ENCODE measurements at places on chromosomes 2 and 18.
A peak's percentile ranks its signal among the peaks of the same experiment; 100 is the strongest.

- DNase-seq, result no peak
Observed at GRCh38 chr2:149908726-149909683, 321.4 kb upstream of the MMADHC start.

DNA sequence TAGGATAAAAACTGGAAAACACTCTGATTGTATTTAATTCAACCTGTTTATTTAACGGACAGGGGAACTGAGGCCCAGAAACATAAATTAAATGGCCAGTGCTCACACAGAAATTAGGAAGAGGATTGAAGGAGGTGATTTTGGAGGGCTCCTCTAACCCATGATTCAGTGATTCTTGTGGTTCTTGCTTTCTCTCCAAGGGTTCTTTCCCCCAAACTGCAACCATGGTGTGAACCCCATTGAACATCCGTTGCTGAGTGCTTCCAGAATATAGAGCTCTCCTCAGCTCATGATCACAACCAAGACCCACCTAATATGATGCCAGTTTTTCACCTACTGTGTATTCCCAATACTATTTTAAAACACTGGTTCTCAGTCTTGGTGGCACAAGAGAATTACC lies 41.4 kb downstream of the BMP10 start:
- no peak for DNase-seq

DNA sequence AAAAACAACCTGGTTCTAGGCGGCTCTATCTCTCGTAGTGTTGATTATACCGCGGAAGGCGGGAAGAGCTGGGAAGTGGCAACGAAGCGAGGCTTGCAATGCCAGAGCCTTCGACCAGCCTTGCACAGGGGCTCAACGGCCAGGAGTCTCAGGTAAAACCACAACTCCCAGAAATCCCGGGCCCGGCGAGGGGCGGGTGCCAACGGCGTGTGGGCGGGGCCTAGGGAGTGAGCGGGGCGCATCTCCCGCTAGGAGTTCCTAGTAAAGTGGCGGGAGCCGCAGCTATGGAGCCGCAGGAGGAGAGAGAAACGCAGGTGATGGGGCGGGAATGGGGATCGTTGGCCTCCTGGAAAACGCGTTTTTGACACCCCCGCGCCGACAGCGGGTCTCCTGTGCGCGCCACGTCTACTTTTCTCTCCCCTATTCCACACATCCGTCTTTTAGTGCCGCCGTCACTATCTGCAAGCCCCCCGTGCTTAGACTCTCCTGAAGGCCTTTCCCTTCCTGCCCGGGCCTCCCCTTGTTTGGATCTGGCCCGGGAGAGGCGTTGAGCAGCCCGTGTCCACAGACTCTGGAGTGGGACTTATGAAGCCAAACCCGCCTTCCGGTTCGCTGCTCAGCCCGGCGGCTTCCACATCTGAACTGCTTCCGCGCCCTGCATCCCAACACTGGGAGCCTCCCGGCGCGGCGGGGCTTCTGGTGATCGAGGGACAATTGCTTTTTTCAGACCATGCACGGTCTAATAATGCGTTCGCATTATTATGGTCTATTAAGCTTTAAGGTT lies at the start of gene HAUS1:
TSS of gene HAUS1 (plus strand) at position 258 of the 784 bp plus-strand sequence. CDS start at position 285, 27 bp downstream.
- DNase-seq, result peak; percentile 93

DNA sequence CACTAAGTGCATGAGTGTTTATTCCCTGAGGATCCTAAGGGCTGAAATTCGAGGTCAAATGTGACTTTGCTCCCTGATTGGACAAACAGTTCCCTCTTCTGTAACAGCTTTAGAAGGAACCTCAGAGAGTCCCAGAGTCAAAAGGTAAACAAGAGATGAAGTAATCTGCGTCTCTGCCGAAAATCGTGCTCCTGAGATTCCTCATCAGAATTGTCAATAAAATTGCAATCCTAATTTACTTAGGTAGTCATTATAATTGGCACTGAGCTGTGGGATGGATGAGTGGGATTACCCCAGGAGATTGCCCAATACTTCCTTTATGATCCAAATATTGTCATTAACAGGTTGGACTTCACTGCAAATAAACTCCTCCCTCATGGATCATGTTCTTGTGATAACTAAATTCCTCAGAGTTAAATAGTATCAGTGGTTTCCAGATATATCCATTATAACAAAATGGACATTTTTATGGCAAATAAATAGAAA lies 907 bp upstream of the SUCLG1 start:
- DNase-seq, result no peak

DNA sequence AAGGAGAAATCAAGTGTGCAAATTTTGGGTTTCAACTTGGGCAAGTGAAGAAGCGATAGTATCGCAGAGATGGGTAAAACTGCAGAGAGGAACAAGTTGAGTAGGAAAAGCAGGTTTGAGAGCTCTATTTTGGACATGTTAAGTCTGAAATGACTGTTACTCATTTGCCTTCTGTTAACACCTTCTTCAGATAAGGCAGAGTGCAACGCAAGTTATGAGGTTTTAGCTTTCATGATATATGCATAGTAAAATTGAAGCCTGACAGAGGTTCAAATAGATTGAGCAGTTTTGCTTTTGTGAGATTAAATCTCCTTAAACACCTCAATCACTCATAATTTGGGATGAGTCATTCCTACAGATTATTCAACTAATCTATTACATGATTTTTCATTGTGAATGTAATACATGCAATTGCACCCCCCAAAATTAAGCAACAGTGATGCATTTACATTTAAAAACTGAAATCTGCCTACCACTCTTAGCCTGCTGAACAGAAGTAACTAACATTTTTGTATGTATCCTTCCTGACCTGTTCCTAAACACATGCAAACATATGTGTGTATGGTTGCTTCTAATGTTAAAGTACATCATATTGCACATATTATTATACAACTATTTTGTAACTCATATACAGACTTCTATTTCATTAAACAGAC lies 575.4 kb downstream of the ARHGAP15 start:
- DNase-seq, result no peak

- DNase-seq, result no peak
Observed at GRCh38 chr2:189952536-189953109, 109.9 kb downstream of the MSTN start.

DNA sequence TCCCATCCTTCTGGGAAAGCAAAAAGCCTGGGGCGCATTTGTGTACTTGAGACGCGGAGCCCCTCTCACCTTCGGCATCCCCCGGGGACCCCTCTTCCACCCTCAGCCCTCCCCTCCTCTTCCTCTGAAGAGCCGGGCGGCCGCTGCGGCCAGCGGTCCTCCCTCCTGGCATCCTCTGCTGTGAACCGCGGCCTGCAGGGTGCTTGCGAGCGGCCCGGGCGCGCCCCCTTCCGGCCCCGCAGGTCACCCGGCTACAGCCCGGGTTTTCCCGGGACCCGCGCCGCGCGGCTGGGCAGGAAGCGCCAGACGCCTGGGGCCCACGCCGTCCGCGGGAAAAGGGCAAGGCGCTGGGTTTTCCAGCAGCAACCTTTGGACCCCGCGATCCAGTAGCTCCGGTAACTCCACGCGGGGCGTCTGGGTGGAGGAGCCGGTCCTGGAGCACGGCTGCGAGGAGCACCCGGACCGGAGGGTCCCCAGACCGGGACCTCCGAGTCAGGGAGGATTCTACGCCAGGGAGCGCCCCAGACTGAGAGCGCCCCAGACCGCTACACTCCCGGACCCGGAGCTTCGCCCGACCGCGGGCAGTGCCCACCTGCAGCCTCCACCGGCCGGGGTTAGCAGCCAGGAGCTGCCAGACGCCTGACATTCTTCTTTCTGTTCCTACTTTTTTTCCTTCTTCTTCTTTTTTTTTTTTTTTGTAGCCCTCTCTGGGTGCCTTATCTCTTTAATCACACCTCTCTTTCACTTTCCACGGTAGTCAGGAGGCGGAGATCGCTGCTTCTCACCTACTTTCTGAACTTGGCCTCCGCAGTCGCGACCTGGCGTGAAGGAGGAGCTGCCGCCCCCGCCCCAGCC lies at the start of gene IL18R1:
TSS of gene IL18R1 (plus strand) at position 271 of the 855 bp plus-strand sequence. CDS start 6,865 bp downstream, outside the sequence.
- peak; percentile 85 for DNase-seq

- peak; percentile 72 for DNase-seq
Observed at GRCh38 chr18:62399276-62399675, 74.2 kb downstream of the TNFRSF11A start.

DNA sequence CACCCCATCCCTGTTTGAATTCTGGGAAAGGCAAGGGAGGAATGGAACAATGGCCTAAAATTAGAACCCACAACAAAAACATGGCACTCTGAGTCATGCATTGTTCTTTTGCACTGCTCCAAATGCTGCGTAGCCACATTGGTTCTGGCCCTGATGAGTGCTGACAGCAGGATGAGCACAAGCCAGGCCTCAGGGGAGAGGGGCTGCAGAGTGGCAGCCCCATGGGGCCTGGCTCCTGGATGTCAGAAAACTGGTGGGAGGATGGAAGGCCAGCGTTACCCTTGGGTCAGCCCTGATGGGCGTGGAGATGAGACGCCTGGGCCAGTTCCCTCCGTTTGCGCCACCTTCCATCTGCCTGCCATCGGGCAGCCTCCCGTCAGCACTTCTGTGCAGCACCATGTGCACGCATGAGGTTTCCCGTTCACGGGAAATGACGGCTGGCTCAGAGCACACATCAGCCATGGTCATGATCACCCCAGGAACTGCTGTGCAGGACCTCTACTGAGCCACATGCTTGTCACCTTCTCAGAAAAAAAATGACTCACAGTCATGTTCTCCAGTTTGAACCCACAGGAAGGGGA lies 65.6 kb downstream of the CYP26B1 start:
- DNase-seq, result no peak

GRCh38 chr2:222736301-222736700 lies 64.8 kb downstream of the MOGAT1 start:
- DNase-seq, result no peak

DNA sequence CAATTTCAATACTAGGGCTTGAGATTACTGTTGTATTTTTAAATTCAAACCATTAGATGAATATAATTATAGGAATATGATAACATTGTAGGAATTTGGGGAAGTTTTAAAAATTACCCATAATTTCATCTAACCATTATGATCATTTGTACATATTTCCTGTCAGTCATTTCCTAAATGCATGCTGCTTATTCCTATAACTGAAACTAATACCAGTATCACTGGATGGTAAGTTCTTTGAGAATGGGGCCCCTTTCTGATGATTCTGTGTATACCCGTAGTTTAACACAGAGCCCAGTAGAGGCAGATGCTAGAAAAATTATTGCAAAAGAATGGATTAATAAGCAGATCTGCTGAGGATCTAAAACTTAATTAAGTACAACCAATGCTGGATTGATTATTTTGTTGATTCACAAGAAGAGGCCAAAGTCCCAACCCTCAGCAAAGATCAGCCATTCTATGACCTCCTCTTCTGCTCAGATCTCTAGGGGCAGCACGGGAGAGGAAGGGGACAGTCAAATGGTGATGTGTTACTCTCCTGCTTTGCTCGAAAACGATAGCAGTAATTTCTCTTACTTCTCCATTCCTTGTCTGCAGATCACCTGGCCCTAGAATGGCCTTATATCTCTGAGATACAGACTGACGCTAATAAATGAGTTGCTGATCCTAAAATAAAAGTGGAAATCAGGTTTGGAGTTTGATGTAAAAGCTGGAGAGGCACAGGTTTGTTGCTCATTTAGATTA lies 69.5 kb upstream of the PELI1 start:
- no peak for DNase-seq

DNA sequence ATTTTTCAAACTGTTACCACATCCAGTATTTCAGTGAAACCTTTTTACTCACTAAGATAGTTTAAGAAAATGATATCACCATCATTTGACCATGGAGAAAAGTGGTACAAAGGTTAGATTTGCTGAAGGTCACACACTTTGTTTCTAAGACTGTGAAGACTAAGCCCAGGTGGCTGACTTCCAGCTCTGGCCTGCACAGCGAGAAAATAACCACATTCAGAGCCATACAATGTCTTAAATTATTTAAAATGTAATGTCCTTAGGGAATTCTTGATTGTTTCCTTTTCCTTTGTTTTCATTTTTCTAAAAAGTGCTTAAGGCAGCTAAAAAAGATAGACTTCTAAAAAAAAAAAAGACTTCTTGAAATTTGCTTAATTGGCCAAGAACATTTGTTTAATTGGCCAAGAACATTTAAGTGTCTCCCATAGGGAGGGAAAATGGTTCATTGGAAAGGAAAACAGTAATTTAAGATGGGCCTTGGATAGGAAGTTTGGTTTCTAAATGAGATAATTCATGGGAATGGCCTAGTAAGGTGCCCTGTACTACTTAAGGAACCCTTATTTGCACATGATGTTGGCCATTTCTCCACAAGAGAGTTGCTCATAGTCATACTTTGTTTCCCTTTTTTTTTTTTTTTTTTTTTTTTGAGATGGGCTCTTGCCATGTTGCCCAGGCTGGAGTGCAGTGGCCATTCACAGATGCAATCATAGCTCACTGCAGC lies 45.2 kb downstream of the CYP1B1 start:
- DNase-seq, result no peak

DNA sequence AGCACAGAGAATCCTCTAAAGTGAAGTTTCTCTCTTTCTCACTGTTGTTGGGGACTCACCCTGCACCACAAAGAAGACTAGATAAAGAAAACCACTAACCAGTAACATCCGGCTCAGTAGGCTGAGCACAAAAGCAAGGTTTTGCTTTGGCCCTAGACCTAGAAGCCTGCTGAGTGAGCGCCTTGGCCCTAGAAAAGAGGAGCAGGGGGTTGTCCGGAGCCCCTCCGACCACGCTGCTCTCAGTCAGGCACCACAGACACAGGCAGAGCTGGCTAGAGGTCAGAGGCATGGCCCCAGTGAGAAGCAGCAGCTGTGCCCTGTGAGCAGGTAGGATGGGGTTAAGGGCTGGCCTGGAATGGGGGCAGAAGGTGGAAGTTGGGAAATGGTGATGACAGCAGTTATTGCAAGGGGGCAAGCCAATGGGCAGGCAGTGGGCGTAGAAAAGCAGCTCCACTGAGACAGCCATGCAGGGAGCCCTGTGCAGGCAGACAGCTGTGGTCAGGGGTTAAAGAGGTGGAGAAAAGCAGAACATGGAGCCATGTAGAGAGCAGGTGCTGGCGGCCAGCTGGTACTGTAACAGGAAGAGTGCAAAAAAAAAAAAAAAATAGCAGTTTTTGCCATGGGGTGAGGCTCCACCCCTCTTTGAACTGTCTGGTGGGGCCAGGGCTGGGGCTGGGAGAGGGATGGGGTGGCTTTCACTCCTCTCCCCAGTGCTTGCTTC lies 36.9 kb upstream of the SLC14A1 start:
- DNase-seq, result no peak

GRCh38 chr2:16249246-16250055 lies 309.1 kb downstream of the MYCN start:
- DNase-seq, result no peak

- no peak for DNase-seq
Observed at GRCh38 chr2:33099989-33100388, 153.2 kb downstream of the LTBP1 start.

DNA sequence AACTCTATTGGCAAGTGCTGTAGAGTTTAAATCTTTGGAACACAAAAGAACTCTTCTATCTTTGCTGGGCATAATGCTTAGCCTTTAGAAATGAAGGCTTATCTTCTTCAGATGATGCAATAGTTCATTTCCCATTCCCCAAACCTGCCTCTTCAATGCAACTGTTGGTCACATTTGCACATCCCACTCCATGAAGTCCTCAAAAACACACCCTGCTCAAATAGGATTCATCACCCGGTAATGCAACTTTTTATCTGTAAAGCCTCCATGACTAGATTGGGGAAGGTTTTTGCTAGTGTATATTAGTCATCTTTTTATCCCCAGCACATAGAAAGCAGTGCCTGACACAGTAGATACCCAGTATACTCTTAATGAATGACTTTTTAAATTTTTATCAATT lies 376.4 kb downstream of the RBM43 start:
- DNase-seq, result no peak

All from NCI-H526 (cell line).